ENCODE measurements at places on chromosomes 2 and 18.

- peak; percentile 97 for DNase-seq
Measured at GRCh38 chr2:8598295-8599165, 83.3 kb upstream of the ID2 start.

DNA sequence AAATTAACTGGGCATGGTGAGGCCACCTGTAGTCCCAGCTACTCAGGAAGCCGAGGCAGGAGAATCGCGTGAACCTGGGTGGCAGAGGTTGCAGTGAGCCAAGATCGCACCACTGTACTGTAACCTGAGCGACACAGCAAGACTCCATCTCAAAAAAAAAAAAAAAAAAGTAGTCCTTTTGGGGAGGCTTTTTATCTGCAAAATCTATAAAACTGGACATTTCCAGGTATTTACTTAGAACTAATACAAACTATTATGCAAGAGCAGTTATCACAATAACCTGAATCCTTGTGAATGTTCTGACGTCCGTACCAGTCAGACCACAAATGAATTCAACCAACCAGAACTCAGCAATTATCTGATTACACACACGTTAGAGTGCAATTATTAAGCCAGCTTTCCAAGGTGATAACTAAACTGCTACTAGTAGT, 8.8 kb upstream of the RAPH1 start:
- DNase-seq = no peak

DNA sequence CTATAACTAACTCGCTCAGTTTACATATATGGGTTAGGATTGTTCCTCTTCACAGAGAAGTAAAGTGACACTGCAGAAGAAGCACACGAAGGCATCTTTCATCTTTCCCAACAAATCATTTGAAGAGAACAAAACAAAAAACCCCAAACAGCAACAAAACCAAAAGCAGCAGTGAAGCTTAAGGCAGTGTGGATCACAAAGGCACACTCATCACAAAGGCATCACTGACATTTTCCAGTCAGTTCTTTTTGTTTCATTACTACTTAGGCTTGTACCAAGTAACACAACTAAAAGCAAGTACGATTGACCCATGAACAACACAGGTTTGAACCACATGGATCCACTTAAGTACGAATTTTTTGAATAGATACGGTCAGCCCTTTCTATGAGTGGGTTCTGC, 75.7 kb downstream of the RNF152 start:
- peak; percentile 30 for DNase-seq

DNA sequence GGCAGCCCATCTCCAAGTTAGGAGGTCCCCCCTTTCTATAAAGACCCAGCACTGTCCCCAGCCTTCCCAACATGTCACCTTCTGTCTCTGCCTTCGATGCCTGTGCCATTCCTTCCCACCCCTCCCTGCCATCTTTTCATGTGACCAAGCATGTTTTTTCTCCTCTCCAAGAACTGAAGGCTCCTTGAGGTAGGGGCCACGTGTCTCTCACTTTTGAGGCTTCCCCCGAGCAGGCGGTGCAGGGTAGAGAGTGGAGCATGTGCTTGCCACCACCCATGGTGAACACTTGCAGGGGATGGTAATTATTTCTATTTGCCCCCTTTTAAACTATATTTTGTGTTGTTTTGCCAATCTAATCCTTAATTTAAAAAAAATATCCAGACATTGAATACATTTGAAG, 168.4 kb downstream of the ACKR3 start:
- DNase-seq = no peak

- DNase-seq = no peak
Measured at GRCh38 chr2:234565201-234565600, 68.3 kb upstream of the ARL4C start.

DNA sequence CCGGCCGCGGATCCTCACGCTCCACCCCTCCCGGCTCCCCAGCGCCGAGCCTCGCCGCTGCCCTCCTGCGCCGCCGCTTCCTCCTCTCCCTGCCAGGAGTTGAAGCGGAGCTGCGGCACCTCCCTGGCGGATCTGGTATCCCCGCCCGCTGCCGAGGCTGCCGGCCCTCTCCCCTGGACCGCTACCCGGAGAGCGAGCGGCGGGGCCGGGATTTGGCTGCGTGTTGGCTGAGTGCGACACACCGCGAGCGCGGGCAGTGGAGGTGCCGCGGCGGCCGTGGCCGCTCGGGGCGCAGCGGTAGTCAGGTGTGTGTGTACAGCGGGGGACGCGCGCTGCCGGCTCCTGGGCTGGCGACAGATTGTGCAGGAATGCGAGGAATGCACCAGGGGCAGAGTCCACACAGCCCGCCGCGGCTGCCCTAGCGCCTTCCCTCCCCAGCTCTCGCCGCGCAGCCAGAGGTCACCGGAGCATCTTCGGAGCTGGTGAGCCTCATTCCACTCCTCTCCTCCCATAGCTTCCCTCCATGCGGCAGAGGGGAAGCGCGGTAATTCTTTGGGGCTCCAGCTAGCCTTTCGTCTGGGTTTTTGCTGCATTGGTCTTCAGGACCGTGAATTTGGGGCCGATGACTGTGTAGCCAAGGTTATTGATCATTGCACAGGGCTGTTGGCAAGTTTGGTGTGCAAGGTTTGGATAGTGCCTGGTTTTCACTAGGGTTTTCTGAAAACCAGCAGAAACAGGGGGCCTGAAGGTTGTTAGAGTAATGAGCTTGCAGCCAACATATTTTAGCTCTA, 1.3 kb downstream of the PKP4 start:
- DNase-seq = peak; percentile 63

GRCh38 chr2:174052584-174052976, 87.4 kb upstream of the SP3 start:
- no peak for DNase-seq

DNA sequence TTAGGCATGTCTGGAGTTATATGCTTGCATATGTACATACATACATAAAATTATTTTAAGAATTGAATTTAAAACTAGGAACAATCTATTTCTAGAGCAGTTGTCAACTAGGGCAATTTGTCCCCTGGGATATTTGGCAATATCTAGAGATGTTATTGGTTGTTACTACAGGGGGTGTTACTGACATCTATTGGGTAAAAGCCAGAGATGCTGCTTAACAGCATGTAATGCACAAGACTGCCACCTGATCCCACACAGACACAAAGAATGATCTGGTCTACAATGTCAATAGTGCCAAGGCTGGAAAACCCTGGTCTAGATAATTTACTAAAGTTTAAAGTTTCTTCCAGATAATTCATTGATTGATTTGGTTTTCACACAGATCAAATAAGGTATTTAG, 185.3 kb downstream of the NYAP2 start:
- no peak for DNase-seq

DNA sequence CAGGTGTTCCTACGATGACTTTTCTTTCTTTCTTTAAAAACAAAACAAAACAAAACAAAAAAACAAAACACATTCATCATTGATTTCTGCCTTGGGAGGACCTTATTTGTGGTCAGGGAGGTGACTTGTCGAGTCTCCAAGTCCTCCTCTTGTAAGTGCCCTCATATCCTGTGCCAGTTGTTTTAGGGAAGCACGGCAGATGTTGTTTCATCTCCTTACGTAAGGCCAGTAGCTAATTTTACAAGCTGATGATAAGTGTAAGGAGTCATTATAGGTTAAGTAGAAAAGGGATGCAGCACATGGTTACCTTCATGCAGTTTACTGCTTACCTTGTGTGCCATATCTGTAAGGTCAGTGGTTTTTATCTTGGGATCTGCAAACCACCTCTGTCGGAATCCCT, 52.2 kb downstream of the MRPS9 start:
- no peak for DNase-seq

DNA sequence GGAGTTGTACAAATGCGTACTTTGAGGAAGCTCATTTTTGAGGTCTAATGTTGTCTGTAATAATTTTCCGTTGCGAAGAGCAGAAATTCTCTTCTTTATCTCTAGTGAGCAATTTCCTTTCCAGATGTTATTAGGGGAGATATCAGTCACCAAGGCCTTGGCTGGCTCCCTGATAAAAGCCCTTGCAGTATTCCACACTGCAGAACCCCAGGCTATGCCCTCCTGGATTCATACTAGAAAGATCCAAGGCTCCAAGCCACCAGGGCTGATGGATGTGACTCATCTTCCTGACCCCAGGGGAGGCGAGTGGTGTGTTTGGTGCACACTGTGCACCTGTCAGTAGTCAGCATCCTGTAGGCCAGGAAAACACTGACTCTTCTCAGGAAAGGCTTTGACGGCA, 34.7 kb downstream of the INO80C start:
- DNase-seq = no peak

DNA sequence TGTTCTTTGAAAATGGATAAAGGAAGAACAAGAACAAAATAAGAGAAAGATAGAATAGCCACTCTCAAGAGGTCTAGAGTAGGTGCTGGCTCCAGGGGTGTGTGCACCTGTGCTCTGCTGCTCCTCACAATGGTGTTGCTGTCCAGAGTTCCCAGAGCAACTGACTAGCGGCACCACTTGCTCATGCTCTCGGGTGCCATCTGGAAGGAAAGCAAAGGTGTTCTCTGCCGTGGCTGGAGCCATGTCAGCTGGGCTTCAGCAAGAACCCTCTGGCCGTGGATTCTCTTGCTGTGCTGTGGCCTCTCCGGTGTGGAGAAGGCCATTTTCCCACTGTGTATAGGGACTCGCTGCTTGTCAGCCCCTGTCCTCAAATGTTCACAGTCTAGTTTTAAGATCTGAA, 114.6 kb upstream of the TEX51 start:
- DNase-seq = no peak

DNA sequence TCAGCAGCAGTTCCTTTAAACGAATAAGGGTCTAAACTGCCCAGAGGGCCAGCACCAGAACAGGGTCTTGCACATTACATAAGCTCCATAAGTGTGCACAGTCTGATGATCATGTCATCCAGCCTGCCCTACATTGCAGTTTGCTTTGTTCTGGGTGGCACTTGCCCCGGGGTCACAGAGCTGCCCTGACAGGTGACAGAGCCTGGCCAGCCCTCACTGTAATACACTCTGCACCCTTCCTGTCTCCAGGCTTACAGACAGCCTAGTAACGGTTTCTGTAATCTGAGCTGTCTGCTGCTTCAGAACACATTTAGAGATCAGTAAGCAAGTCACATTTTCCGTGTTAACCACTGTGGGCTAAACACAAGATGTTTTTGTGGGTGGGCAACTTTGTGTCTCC, 213.3 kb downstream of the FAM210A start:
- no peak for DNase-seq

GRCh38 chr2:5538772-5539171, 153.4 kb upstream of the SOX11 start:
- DNase-seq = no peak

DNA sequence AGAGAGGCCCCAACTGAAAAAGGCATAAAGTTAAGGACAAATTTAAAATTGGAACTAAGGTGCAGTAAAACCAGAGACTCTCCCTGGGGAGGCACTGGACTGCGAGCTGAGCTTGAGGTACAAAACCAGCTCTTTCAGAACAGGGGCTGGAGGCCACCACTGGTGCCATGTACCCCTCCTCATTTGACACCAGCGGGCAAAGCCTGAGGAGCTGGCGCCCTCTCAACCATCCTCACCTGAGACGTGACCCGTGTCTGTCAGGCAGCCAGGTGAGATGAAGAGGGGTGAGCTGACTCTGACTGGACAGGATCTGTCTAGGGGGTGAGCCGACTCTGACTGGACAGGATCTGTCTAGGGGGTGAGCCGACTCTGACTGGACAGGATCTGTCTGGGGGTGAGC, 68.5 kb downstream of the TMEM18 start:
- no peak for DNase-seq

DNA sequence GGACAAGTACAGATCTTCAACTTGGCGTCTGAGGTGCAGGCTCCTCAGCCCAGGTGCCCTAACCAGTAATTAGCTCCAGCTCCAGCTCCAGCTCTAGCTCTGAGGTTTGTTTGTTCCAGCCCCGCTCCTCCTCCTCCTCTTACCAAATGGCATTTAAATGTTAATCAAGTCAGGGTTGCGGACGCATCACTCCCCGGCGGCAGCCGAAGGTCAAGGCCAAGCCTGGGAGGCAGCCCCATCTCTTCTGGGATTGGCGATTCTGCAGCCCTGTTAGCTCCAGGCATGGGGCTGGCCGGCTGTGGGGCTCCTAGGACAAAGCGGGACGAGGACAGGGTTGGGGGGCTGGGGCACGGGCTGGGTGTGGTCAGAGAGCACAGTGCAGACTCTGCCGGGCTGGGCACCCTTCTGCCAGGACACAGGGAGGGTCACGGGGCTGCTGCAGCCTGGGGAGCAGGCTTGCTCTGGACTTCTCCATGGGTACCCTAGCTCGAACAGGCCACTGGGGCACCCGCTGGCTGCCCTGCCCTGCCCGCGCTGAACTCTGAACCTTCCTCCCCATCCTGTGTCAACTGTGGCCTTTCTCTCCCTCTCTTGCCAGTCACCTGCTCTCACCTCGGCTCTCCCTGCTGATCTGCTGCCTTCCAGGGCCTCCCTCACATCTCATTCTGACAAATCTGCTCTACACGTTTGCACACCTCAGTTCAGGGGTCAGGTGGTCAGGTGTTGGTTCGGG, 203.3 kb downstream of the CELF4 start:
- DNase-seq = no peak

DNA sequence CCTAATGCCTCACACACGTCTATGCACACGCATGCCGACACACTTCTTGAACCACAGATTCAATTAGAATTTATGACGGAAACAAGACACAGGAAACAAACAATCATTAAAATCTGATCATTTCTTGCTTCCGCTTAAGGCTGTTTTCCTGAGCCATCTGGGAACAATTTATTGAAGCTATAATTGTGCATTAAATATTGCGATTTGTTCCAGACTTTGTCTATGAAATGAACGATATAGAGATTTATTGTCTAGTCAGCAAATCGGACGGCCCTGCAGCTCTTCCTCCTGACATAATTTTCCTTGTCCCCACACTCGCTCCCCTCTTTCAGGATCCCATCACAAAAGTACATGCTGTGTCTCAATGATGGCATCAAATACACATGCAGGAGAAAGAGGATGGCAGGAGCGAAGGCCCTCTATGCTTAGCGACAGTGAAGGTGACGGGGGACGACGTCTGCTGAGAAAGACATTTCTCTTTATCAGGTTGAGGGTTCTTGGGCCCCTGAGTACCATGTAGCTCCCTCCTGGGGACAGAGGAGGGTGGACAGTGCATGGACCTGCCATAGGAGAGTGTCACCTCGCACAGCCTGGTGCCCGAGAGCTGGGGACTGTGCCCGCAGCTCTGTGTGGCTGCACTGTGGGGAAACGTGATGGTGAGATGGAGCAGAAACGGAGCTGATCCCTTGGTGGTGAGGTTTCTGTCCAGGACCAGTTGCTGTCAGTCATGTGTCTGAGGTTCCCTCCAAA, 157.3 kb downstream of the ACKR3 start:
- DNase-seq = no peak

All from fibroblast of skin of right biceps (primary cell).